Kidney (tissue), 22 donors: ENCODE measurements at places on chromosomes 1 and 21.

GRCh38 chr1:180962178-180962577 lies 49.5 kb downstream of the KIAA1614 start:
- H3K27ac ChIP-seq: peak overlapping the region; percentile 50
- H3K27me3 ChIP-seq: no peaks in the 10 kb centered on the region
- peaks cover 6% of the 10 kb centered on the region for H3K4me1 ChIP-seq
- no peak for DNase-seq

DNA sequence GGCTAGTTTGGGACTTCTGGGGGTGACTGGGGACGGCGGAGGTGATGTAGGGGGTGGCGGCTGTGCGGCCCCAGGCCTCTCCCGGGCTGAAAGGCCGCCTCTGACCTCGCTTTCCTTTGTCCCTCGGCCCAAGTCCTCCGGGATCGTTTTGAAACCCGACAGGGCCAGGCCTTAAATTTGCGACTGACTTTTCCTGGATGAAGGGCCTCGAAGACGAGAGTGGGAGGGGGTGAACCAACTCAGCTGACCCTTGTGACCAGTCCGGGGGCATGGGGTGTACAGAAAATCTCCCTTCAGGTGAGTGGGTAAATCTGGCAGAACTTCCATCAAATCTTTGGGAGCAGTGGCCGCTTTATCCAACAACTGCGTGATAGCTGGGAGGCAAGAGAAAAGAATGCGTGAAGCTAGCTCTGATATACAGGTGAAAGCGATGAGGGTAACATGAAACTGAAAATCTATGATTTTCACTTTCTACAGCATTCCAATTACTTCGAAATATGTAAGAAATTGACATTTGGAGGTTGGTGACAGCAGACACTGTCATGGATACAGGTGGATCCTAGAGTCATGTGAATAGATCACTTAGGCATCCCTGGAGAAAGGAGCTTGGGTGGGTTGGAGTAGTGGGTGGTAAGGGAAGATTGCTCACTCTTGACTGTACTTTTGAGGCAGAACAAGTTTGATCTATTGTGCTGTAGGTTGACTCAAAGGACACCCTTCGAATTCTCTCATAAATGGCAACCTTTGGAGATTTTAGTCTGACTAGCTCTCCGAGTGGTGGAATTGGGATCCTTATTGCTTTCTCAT lies 885 bp downstream of the AHCYL1 start:
- no peaks in the 10 kb centered on the region for H3K27me3 ChIP-seq
- H3K4me1 ChIP-seq: peaks cover 28% of the 10 kb centered on the region
- H3K36me3 ChIP-seq: peaks cover 2% of the 10 kb centered on the region
- H3K4me3 ChIP-seq: peak overlapping the region; percentile 89
- peak overlapping the region; percentile 97 for H3K27ac ChIP-seq

DNA sequence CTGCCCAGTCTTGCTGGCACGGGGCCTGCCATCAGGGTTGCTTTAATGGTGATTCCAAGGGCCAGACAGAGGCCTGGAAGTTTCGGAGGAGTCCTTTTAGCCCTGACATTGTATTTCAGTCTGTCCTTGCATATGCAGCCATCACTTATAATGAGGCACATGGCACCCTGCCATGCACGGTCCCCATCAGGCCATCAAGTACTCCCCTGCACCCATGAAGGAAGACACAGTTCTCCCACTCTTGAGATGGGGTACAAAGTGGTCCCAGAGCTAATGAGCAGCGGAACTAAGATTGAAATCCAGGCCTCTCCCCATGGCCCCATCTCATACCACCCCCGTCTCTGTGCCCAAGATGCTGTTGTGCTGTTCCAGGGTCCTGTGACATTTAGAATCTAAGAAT lies 596.6 kb downstream of the PTPRU start:
- no peaks in the 10 kb centered on the region for H3K27me3 ChIP-seq
- no peaks in the 10 kb centered on the region for H3K36me3 ChIP-seq
- H3K27ac ChIP-seq: no peak overlapping the region
- H3K4me1 ChIP-seq: no peaks in the 10 kb centered on the region
- H3K4me3 ChIP-seq: no peak overlapping the region

DNA sequence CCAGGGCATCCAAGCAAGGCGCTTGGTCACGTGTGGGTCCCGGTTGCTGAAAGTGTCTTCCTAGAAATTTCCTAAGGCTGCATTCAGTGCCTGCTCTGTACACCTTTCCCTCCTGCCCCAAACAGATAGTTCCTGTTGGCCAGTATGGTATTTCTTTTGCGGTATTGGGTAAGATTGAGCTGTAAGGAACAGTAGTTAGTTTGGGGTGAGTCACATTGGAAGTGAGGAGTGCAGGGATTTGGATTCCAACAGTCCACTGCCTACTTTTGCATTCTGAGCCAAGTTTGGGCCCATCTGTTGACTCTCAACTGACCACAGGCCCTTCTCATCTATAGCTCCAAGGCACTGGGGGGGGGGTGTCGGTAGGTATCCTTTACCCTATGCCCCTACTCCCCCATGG lies 83.4 kb downstream of the MAP3K21 start:
- H3K4me3 ChIP-seq: no peak overlapping the region
- DNase-seq: no peak
- no peaks in the 10 kb centered on the region for H3K27me3 ChIP-seq
- no peaks in the 10 kb centered on the region for H3K36me3 ChIP-seq

DNA sequence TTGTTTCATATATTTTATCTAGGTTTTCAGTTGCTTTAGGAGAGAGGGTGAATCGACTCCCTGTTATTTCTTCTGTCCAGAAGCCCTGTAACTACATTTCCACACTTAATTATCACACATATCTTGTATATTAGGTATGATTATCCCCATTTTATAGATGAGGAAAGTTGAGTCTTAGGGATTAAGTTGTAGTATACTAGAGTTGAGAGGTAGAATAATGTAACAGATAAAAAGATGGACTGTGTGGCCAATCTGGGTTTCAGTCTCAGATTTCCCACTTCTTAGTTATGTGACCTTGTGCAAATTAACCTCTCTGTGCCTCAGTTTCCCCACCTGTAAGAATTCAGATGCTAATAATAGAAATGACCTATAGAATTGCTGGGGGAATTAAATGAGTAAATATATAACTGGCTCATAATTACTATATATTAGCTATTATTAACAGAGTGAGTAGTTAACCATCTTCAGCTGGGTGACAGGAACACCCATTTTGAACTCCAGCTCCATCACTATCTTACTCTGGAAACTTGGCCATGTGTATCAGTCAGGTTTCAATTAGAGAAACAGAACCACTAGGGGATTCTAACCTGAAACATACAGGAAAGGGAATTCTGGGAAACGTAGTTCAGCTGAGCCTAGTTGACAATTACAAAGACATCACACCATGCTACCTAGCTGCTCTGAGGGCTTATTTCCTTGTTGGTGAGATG lies 20.4 kb upstream of the FOXO6 start:
- H3K4me3 ChIP-seq: no peak overlapping the region
- DNase-seq: no peak
- no peaks in the 10 kb centered on the region for H3K36me3 ChIP-seq
- no peaks in the 10 kb centered on the region for H3K4me1 ChIP-seq
- no peak overlapping the region for H3K27ac ChIP-seq

GRCh38 chr1:229159668-229160544 lies 111.0 kb upstream of the RAB4A start:
- no peaks in the 10 kb centered on the region for H3K36me3 ChIP-seq
- H3K27ac ChIP-seq: no peak overlapping the region
- peak; percentile 65 for DNase-seq
- H3K4me3 ChIP-seq: no peak overlapping the region
- no peaks in the 10 kb centered on the region for H3K27me3 ChIP-seq

DNA sequence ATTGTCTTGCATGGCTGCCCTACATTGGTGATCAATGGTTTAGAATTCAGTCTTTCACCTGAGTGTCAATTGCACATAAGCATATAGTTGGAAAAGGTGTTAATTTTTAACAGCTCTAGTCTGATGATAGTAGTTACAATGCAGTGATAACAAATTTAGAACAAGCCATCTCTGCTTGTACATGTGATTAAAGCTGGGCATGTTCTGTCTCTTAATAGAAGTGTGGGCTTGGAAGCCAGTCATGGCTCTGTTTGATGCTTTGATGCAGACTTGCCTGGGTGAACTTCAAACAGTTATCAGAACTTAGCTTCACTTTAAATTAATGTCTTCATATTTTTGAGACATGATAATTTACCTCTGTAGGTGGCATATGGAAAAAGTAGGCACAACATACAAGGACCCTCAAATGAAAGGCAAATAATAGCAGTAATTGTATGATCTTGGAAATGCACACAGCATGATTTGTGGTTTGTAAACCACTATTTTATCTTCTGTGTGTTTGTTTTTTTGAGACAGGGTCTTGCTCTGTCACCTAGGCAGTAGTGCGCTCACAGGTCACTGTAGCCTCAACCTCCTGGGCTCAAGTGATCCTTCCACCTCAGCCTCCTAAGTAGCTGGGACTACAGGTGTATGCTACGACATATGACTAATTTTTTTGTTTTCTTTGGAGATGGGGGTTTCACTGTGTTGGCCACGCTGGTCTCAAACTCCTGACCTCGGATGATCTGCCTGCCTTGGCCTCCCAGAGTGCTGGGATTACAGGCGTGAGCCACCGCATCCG lies 3.8 kb downstream of the DDI2 start:
- peaks cover 5% of the 10 kb centered on the region for H3K4me1 ChIP-seq
- no peaks in the 10 kb centered on the region for H3K36me3 ChIP-seq
- H3K4me3 ChIP-seq: peak overlapping the region; percentile 25
- H3K27me3 ChIP-seq: no peaks in the 10 kb centered on the region
- H3K27ac ChIP-seq: no peak overlapping the region

DNA sequence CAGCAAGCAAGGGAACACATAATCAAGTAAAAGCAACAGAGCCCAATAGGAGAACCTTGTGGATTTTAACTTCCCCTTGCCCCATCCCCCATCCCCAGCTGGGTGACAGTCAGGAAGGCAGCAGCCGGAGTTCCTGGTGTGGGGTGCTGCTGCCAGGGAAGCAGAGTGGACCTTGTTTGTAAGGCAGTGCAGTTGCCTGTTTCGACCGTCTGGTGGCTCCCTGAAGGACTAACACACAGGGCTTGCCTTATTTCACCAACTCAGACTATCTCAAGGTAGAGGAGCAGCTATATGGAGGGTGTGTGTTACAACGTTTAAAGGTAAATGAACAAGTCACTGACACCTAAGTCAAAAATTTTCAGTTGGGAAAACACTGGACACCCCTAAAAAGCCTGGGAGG lies 6.6 kb downstream of the KRTAP10-8 start:
- DNase-seq: no peak
- H3K36me3 ChIP-seq: no peaks in the 10 kb centered on the region
- H3K27me3 ChIP-seq: no peaks in the 10 kb centered on the region
- no peaks in the 10 kb centered on the region for H3K4me1 ChIP-seq
- no peak overlapping the region for H3K27ac ChIP-seq

- peaks cover 7% of the 10 kb centered on the region for H3K27me3 ChIP-seq
- H3K4me3 ChIP-seq: no peak overlapping the region
- H3K4me1 ChIP-seq: no peaks in the 10 kb centered on the region
- H3K36me3 ChIP-seq: no peaks in the 10 kb centered on the region
- no peak for DNase-seq
Measured at GRCh38 chr21:44354775-44355771, 1.7 kb downstream of the TRPM2 start.

- H3K36me3 ChIP-seq: no peaks in the 10 kb centered on the region
- no peaks in the 10 kb centered on the region for H3K27me3 ChIP-seq
- H3K27ac ChIP-seq: no peak overlapping the region
- DNase-seq: no peak
- H3K4me3 ChIP-seq: no peak overlapping the region
- peaks cover 14% of the 10 kb centered on the region for H3K4me1 ChIP-seq
Measured at GRCh38 chr1:203462143-203462542, 13.5 kb upstream of the PRELP start.
